ENCODE measurements at places on chromosomes 2 and 18.

- DNase-seq, result no peak
Observed at GRCh38 chr2:1976728-1977416, 232.6 kb upstream of the PXDN start.

GRCh38 chr18:69557282-69557681 lies 156.6 kb downstream of the DOK6 start:
- DNase-seq, result no peak

DNA sequence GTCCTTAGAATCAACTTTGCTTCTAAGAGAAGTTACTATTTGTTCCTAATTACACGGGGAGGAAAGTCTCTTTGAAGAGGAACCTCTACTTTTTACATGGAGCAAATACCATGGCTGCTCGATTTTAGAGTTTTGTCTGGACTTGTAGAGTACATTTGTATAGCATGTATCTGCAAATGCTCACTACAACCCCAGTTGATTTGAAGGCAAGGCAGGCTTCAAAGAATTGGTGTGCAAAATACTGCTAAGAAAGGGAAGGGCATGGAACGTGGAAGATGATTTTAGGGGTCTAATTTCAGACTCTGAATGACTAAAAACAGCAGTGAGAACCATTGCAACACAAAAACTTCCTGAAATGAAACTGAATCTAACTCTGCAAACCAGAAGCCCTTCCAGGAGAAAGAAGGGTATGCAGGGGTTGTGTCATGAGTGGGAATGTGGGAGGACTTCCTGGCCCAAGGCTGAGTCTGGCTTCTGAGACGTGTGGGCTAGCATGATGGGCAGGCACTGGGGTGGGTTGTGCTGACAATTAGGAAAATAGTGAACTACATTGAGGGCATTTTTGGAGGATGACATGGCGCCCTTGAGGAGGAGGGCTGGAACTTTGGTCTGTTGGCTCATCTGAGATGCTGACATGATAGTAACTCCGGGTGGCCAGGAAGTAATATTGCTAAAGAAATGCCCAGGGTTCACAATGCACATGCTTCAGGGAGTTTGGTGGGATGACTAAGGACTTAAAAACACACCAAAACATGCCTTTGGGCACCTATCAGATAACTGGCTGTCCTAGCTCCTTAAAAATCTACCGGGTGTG lies 18.9 kb upstream of the IL1R2 start:
- DNase-seq, result peak; percentile 77

DNA sequence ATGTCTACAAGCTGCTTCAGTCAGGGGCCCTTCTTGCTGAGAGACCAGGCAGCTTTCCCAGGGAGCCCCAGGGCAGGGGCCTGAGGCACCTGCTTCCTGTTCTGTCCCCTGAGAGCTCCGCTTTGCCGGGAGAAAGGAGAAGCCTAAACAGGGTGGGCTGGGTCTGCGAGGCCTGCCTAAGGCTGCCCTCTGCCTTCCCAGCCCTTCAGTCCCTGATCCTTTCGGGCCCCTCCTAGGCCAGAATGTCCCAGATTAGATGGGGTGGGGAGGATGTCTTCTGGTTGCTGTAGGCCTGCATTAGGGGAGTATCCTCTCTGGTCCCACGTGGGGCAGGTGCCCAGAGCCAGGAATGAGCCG lies 72.4 kb downstream of the TGOLN2 start:
- DNase-seq, result no peak

DNA sequence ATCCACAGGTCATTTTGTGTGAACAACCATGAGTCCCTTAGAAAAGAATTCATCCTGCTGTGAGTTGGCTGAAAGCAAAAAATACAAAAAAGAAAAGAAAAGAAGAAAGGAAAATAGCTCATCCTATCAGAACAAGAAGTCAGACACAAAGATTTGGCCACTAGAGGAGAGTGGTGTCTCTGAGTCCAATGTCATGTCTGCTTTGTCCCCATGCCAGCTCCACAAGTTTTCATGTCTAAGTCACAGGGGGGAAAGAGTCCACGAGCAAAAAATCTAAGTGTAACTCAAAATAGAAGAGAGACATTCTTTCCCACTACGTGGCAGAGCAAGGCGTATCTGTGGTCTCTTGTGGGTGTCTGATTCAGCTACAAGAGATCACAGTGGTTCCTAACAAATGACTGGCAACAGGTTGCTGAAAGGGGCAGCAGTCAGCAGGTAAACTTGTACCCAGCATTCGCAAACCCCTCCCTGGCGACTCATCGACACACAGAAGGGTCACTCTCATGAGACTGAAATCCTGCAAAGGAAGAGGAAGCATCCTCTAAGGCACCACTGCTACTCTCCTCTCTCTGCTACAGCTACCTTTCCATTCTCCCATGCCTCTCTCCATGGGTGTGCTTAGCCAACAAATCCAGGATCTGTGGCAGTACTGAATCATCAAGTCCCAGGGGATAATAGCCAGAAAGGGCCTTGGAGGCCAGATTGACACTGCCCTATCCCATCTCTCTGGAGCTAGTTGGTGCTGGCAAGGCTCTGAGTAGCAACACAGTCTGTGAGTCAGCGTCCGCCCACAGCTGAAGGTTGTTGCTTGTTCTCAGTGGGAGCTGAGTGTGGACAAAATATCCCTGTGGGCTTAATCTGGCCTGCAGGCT lies 123.0 kb upstream of the SLC39A10 start:
- peak; percentile 79 for DNase-seq

DNA sequence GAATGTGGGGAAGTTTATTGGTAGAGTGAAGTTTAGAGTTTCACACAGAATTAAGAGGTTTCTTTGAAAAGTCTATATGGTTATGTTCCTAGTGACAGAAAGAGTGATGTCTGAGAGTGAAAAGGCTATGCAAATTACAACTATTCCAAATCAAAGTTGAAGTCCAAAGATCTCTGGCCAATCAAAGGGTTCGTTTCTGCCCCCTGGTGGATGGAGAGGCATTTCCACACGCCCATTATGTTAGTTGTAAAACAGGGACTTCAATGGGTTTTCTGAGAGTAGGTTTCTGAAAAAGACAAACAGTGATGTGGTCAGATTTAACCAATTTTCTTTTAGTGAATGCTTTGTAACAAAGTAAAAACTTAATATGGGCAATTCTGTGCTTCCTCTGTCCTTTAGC lies 441.5 kb upstream of the POU3F3 start:
- DNase-seq, result no peak

DNA sequence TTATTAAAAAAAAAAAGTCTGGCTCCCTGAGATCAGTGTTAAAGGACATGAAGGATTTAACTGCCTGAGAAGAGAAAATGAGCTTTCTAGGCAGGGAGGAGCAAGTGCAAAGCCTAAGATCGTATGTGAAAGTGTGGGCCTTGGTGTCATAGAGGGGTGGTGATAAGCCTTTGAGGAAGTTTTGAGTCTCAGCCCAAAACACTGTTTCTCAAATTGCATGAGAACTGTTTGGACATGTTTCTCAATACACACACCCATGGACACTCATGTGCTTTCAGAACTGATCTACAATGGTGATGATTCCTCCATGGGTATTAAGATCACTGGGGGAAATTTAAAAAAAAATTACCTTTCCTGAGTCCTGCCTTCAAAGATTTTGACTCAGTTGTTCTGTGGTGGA lies 336.7 kb upstream of the RND3 start:
- no peak for DNase-seq

GRCh38 chr2:162258169-162258568 lies 14.9 kb upstream of the FAP start:
- DNase-seq, result peak; percentile 74

- DNase-seq, result peak; percentile 22
Observed at GRCh38 chr2:123771928-123772632, 253.0 kb upstream of the CNTNAP5 start.

GRCh38 chr2:210009896-210010295 lies 7.5 kb downstream of the RPE start:
- no peak for DNase-seq

DNA sequence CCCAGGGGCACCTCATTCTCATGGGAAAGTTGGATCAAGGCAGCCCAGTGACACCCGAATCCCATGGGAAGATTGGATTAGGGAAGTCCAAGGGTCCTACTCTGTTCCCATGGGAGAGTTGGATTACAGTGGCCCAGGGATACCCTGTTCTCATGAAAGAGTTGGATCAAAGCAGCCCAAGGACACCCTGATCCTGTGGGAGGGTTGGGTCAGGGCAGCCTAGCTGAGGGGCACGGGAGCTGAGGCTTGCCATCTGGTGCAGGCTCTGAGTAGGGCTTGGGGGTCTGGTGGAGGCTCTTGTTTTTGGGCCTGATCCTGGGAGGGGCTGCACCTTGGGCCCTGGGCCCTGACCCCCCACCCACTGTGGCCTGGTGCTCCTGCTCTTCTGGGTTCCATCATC lies 87.1 kb downstream of the ACKR3 start:
- no peak for DNase-seq

- DNase-seq, result peak; percentile 23
Observed at GRCh38 chr2:28997237-28997846, 16.2 kb downstream of the TOGARAM2 start.

GRCh38 chr18:59096098-59096789 lies 43.4 kb upstream of the SEC11C start:
- DNase-seq, result no peak

DNA sequence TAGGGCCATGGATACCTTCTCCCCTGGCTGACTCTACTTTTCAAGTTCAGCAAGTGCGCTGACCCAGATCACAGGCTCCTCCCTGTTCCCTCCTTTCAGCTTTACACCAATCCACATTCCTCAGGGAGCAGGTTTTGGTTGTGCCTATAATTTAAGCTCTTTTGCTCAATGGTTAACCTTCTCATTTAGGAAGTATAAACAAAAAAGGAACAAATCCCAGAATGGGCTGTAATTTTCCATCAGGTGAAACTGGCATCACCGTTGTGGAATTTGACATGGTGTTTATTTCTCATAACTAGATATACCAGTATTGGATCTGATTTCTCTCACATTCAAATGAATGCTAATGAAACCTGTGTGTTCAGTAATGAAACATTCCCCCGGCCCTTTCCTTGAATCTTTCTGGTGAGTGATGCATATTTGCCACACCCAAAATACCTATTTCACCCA lies 13.6 kb downstream of the STRN start:
- DNase-seq, result no peak

DNA sequence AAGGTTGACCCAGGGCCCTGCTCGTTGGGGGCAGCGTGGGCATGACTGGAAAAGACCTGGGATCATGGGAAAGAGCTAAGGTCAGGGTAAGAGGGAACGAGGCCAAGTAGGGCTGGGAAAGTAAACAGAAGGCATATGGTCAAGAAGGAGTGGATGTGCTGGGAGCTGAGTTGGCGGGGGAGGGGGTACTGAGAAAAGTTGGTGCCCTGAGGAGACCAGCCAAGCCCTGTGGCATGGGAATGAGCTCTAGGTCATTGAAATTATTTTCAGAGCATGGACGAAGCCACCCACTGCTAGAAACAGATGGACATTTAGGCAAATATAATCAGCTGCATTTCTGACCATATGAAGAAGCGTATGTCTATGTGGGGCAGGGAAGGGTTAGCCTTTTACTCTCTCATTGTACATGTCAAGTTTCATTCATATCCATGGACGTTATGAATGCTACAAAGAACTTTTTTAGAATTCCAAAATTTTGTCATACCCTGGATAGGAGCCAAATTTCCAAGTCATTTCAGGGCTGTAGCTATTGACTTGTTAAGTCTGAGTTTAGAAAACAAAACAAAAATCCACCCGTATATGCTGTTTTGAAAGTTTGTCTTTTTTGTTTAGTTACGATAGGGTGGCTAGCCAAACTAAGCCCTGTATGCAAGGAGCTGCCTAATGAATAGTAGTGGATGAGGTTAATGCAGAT lies 19.1 kb downstream of the MAPRE2 start:
- DNase-seq, result no peak

GRCh38 chr18:58168221-58168620 lies 124.2 kb downstream of the NEDD4L start:
- DNase-seq, result no peak

- DNase-seq, result no peak
Observed at GRCh38 chr2:221533299-221533698, 38.8 kb downstream of the EPHA4 start.

GRCh38 chr2:45839508-45840251 lies 188.2 kb downstream of the PRKCE start:
- no peak for DNase-seq

DNA sequence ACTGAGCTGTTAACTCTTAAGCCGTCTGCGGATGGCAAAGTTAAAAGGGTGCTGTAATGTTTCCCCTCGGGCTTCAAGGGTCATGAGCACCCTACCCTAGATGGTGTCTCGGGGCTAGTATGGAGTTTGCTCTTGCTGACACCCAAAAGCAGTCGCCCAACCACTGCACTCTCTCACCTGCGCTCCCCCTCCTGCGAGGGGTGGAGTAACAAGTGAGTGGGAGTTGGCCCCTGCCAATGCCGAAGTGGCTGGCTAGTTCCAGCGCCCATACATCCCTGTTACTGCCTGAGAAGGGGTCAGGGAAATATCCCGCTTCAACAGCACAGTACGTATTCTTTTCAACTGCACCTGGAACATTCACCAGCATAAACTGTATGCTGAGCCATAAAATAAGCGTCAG lies 47.5 kb downstream of the FAM117B start:
- DNase-seq, result no peak

- peak; percentile 96 for DNase-seq
Observed at GRCh38 chr2:68764806-68765311, 30.2 kb downstream of the ARHGAP25 start.

- no peak for DNase-seq
Observed at GRCh38 chr2:66317268-66317890, 117.5 kb upstream of the MEIS1 start.

- DNase-seq, result no peak
Observed at GRCh38 chr18:58813105-58813504, 51.6 kb upstream of the ZNF532 start.

DNA sequence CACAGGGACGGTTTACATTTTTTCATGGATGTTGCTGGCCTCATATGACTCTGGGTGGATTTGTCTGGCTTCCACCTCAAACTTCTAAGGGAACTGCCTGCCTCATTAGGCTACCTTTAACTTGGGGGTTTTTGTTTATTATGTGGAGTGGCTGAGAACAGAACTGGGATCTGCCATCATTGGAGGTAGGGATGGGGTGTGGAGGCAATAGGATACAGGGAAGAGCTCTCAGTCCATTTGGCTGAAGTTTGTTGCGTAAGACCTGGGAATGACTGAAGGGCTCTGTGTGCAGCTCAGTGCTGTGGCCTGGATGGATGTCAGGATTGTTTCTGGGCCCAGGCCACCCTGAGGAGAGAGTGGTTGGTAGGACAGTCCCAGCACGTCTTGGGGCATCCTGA lies 31.2 kb downstream of the ASB1 start:
- no peak for DNase-seq

GRCh38 chr2:172380436-172381274 lies 46.7 kb upstream of the ITGA6 start:
- peak; percentile 48 for DNase-seq

GRCh38 chr18:61946449-61946848 lies 53.6 kb upstream of the RNF152 start:
- peak; percentile 86 for DNase-seq

Measured in mesenchymal stem cell (in vitro differentiated cells and primary cell).